ENCODE measurements at places on chromosomes 13 and 19.

- DNase-seq, result no peak
Observed at GRCh38 chr19:345320-345879, 804 bp upstream of the MIER2 start.

GRCh38 chr19:2149980-2150793 lies 1.2 kb downstream of the AP3D1 start:
- no peak for DNase-seq

GRCh38 chr13:90798381-90798780 lies 549.1 kb upstream of the MIR17HG start:
- no peak for DNase-seq

DNA sequence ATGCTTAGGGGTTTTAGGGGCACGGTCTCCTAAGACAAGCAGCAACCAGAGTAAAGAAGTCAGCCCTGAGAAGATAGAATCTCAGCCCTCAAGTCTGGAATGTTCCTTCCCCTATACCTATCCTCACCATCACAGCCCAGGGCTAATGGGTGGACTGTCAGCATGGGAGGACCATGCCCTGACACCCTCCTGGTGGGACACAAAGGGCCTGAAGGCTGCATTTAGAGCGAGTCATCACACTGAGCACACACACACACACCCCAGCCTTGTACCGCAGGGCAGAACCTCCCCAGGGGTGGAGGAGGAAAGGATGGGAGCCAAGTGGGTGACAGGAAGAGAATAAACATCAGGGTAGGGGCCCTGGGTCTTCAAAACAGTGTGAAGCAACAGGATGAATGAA lies 174.8 kb upstream of the SERP2 start:
- DNase-seq, result no peak

DNA sequence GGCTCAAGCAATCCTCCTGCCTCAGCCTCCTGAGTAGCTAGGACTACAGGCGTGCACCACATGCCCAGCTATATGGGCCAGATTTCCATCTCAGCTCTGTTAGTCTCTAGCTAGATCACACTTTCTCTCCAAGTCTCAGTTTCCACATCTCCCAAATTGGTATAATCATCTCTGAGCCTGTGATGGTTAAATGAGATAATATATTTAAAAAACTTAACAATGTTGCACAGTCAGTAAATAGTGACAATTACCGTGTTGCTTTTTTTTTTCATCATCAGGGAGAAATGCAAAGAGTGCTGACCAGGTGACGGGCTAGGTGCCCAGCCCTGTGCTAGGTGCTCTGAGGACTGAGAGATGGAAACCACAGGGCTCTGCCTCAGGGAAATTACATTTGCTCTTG lies 36.9 kb upstream of the C19orf12 start:
- no peak for DNase-seq

DNA sequence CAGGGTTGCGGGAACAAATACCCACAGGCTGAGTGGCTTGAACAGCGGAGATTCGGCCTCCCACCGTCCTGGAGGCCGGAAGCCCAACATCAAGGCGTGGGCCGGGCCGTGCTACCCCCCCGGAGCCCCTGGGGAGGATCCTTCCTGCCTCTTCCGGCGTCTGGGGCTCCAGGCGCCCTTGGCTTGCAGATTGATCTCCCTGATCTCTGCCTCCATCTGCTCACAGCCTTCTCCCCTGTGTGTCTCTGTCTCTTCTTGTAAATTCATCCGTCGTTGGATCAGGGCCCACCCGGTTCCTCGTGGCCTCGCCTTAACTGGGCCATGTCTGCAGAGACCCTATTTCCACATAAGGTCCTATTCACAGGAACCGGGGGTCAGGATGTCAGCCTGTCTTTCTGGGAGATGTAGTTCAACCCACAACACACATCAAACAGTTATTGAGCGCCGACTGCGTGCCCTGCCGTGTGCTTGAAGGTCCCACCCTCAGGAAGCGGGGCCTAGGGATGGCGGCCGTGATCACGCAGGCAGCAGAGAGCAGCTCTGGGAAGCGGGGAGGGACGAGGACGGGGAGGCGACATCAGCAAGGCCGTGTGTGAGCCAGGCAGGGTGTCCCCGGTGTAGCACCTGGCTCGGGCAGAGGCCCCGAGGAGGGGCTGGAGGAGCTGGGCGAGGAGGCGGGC lies 21.3 kb downstream of the HCN2 start:
- no peak for DNase-seq

DNA sequence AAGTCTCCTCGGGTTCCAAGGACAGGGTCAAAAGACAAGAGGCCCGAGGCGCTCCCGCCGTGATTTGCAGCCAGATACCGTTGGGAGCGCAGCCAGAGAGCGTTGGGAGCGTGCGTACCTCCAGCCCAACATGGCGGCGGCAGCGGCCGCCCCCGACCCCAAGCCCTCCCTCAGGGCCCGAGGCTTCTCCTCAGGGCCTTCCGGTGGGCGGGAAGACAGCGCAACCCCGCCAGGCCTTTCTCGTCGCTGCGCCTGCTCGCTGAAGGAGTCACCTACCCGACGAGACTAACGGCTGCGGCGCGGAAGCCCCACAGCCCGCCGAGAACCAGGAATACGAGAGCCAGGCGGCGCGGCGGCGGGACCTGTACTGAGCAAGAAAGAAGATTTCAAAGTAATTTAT lies 3.2 kb upstream of the ZNF850 start:
- DNase-seq, result no peak

- no peak for DNase-seq
Observed at GRCh38 chr13:94218537-94218936, 260.9 kb downstream of the DCT start.

DNA sequence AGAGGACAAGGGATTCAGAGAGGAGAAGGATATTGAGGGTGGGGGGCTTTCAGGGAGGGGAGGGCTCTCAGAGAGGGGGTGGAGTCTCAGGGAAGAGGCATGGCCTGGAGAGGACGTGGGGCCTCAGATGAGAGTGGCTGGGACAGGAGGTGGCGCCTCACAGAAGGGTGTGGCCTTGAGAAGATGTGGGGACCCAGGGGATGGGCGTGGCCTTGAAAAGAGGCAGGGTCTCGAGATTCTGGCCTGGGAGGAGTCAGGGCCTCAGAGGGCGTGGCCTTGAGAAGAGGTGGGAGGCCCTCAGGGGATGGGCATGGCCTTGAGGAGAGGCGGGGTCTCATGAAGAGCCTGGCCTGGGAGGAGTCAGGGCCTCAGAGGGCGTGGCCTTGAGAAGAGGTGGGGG lies 23.7 kb upstream of the TNFSF14 start:
- no peak for DNase-seq

DNA sequence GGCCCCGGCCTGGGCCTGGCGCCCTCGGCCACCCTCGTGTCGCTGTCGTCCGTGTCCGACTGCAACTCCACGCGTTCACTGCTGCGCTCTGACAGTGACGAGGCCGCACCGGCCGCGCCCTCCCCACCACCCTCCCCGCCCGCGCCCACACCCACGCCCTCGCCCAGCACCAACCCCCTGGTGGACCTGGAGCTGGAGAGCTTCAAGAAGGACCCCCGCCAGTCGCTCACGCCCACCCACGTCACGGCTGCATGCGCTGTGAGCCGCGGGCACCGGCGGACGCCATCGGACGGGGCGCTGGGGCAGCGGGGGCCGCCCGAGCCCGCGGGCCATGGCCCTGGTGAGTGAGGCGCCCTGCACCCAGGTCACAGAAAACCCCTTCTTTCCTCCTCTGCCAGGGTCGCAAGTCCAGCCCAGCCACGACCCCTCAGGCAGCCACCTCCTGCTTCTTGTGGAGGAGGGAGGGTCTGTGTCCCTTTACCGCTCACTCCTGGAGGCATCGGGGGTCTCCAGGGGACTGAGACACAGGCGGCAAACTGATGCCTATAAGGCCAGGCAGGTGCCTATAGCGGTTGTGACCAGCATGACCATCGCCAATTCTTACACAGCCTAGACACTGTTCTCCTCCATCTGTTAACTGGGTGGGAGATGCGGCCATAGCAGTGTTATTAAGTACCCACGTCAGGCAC lies 4.2 kb downstream of the TTC9B start:
- no peak for DNase-seq

- no peak for DNase-seq
Observed at GRCh38 chr13:36880961-36881360, 39.1 kb downstream of the SMAD9 start.

DNA sequence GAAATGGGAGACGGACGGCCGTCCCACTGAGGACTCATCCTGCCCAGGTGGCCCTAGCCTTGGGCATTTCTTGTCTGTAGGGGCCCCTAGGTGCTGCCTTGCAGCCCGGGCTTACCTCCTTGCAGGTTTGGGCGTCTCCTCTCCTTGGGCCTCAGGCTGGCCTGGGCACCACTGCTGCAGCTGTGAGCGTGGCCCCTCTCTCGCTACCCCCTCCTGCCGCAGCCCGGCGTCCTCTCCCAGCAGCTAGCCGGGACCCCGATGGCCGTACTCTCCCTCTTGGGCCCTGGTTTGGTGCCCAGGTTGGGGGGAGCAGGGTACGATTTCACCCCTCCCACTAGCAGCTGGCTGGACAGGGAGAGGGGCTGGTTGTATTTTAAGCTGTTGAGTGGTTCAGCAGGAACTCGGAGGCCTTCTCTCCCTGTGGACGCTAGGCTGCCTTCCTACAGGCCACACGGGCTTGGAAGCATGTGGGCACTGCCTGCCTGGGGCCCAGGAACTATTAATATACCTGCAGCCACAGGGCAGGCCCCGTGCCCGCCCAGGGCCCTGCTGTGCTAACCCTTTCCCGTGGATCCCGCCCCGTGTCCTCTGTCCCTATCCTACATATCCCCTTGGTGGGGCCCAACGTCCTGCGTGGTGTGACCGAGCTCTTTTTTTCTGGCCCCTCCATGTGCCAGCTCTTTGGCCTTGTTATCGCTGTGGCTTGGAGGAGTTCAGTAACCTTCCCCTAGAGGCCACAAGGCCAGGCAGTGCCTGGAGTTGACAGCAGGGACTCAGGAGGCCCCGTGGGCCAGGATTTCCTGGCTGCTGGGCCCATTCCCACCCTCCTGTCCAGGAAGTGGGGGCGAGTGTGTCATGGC lies 11.7 kb downstream of the NDUFB7 start:
- no peak for DNase-seq

DNA sequence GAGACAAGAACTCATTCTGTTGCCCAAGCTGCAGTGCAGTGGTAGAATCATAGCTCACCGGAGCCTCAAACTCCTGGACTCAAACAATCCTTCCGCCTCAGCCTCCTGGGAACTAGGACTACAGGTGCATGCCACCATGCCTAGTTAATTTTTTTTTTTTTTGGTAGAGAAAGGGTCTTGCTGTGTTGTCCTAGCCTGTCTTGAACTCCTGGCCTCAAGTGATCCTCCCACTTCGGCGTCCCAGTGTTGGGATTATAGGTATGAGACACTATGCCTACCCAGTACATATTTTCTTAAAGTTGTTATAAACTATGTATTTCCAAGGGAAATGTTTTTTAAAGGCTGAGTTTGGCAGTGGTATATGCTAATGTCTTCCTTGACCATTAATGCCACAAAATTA lies 412.6 kb downstream of the KLF12 start:
- no peak for DNase-seq

DNA sequence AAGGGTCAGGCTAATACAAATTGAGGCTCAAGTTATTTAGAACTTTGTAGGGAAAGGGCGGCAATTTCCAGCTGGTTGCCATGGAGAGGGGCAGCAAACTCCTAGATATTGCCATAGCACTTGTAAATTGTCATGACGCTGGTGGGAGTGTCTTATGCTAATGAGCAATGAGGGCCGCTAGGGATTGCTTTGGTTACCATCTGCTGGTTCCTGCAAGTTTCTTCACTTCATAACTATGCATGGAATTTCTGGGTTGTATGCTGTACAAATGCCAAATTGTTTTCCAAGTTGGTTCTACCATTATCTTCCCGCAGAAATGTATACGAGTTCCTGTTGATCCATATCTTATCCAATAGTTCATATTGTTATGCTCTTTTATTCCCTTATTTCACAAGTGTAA lies 1339.4 kb downstream of the EFNB2 start:
- no peak for DNase-seq

DNA sequence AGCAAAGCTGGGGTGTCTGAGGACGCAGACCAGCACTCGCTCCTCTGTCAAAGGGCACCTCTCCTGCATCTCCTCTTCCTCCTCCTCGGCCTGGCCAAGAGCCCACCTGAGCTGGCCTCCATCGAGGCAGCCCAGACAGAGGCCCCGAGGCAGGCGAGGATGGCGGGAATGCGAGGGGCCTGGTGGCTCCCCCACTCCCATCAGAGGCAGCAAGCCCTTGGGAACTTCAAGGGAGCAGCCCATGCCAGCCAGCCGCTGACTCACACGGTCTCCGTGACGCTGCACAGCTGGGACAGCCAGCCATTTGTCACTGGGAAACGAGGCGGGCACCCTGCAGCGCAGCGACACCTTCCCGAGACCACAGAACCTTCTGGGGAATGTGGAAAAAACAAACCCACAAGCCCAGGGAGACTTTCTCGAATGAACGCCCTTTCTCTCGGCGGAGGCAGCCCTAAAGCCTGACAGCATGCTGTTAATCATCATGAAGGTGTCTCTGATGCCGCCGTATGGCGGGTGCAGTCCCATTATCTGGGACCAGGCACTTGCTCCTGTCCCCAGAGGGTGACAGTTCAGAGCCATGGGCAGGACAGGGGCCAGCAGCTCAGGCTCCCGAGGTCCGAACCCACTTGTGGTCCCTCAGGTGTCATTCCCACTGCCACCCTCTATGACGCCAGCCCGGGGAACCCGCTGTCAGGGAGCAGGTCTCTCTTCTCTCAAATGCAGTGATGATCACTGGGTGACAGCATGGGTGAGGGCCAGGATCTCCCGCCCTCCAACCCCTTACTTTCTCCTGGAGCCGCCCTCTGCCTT lies 53.0 kb downstream of the PEPD start:
- DNase-seq, result no peak

GRCh38 chr13:46648166-46648607 lies 95.2 kb downstream of the LRCH1 start:
- peak; percentile 7 for DNase-seq

DNA sequence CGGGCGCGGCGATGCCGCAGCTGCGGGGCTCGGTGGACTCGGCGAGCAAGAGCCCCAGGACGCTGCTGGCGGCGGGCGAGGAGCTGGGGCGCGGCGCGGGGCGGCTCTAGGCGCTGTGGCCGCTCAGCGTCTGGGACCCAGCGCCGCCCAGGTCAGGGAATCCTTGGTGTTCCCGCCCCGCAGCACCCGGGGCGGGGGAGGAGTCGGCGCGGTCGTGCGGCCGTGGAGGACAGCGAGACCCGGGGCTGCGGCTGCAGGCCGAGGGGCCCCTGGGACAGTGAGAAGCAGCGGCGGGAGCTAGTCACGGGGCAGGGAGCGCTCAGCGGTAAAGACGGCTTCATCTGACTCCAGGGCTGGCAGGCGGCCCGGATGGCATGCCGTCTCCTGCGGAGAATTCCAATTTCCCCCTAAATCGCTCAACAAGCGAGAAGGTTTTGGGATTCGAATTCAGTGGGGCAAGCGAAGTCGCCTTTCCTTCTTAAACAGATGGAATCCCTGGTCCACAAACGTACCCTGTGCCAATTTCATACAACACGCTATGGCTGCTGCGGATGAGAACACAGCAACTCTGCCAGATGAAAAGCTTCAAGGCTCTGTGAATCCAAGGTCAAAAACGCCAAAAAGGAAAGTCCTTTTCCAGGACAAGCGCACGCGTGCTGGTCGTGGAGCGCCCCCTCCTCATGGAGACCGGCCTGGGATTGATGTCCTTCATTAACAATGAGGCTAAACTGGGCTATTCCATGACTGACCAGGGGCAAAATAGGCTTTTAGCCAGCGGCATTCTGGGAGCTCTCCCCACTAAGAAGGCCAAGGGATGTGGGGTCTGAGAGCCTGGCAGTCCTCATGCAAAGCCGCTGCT lies 4.2 kb upstream of the ZSCAN4 start:
- peak; percentile 52 for DNase-seq

Measured in NCI-H1105 treated with DMSO at 0.1 percent for 48 hours (cell line).